ENCODE measurements at places on chromosomes 13 and 19.

DNA sequence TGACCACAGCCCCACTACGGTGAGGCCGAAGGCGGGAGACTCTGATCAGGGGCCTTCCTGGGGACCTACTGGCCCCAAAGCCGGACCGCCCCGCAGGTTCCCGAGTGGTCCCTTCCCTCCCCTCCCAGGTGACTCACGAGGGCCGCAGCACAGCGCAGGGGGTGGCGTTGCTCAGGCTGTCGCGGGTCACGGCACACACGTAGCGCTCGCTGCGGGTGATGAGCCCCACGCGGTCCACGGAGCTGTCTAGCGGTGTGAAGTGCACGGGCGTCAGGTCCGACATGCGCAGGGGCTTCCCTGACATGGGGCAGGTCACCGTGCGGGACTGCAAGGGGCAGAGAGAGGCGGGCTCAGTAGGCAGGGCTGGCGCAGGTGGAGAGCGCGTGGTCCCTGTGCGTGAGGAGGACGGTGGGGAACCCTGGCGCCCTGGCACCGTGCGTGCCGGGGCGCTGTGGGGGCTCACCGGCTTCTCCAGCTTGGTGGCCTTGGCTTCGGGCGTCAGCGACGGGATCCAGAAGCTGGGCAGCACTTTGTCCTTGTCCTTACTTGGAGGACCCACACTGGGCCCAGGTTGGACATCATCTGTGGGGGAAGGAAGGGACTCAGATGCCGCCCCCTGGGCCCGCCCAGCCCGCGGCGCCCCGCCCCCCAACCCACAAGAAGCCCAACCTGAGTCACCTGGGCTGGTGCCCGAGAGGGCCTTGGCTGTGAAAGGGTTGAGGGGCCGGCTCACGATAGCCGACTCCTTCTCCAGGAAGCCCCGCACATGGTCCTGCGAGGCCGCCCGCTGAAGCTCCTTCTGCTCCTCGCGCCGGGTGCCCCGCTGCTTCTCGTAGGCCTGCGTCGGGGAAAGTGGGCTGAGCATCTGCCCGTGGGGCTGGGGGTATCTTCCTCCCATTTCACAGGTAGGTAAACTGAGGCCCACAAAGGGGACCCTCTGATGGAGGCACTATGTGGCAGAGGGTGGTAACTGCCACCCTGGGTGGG is 23.7 kb downstream of the NOSIP start:
- DNase-seq = no peak

DNA sequence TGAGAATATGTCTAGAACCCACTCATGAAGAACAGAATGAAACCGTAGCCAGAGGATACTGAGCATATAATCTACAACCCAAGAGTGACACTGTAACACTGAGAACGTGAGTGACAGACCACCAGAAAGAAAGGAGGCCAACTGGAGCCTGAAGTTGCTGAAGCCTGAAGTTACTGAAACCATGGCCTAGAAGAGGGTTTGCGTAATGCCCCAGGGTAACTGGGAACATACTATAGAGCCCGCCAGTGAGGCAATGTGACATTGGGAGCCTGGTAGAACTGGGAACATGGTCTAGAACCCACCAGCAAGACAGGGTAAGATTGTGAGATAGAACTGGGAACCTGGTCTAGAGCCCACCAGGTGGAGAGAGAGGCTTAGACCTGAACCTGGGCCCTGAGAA is 15.5 kb upstream of the TNFSF14 start:
- DNase-seq = no peak

DNA sequence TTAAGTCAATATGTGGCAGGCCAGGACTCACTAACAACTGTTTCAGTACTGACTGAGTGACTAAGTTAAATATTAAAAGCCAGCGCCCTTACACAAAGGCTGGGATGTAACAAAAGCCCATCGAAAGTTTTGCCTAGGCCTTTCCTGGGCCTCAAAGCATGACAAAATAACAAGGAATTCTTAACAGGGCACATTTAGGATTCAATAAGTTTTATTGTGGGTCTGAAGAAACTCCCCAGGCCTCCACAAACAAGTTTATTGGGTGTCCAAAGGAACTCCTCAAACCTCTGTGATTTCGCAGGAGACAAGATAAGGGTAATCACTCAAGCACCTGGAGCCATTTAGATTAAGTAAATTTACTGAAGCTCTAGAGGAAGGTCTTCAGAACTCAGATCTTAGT is 130.7 kb upstream of the SGCG start:
- no peak for DNase-seq

GRCh38 chr19:435707-436412 is 25.0 kb downstream of the SHC2 start:
- DNase-seq = no peak

DNA sequence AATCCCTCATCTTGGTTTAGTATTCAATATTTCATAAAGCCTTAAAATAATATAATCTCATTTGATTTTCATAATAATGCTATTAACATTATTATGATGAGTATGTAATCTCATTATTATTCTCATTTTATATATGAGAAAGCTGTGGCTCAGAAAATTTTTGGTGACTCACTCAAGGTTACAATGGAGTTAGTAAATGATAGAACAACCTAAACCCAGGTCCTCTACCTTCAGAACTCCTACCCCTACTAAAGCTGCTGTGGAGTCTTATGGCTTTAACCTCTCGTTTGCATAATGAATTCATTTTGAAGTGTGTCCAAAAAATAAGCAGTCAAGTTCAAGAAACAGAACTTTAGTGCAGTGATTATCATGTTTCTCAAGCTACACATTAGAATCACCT is 226.3 kb downstream of the TBC1D4 start:
- DNase-seq = no peak

DNA sequence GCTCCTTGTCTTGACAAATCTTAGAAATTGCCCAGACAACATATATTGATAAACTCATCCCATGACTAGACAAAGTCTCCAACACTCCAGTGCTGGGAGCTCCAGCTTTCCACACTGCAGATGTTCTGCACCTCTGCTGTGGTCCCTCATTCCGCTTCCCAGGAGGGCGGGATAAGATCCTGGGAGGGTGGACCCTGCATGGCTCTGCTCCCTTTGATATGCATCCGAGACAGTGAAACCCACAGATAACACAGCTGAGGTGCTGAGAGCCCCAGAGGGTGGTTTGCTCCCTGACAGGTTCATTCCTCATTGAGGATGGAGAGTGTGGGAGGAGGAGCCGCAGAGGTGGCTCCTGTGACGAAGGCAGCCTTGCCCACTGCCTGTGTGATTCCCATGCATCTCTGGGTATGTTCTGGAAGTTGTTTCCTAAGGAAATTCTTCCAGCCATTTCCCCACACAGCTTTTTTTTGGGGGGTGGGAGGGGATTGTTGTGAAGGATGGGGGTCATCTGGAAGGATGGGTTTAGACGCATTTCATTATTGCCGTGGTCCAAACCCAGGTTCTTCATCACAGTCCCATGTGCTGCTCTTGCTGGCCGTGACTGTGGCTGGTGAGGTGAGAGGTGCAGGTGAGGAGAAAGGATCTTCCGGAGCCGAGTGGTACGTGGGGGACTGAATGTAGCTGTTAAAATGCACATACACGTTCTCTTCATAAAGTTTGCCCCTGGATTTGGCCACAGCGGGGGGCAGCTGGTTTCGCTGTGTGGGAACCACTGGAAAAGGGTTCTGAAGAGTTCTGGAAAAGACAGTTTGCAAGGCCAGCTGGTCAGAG is 46.4 kb downstream of the SLC7A9 start:
- no peak for DNase-seq

- DNase-seq = no peak
Measured at GRCh38 chr19:49120325-49120683, 960 bp downstream of the PPFIA3 start.
